Prostate gland (tissue), 2 donors: ENCODE measurements at places on chromosomes 6 and 20. TPM values are rescaled to one million over a fixed set of nuclear protein-coding genes. Genes with fewer than 3 reads are reported as not detected.

Gene RNF146
- 30.5 TPM for total RNA-seq

DNA sequence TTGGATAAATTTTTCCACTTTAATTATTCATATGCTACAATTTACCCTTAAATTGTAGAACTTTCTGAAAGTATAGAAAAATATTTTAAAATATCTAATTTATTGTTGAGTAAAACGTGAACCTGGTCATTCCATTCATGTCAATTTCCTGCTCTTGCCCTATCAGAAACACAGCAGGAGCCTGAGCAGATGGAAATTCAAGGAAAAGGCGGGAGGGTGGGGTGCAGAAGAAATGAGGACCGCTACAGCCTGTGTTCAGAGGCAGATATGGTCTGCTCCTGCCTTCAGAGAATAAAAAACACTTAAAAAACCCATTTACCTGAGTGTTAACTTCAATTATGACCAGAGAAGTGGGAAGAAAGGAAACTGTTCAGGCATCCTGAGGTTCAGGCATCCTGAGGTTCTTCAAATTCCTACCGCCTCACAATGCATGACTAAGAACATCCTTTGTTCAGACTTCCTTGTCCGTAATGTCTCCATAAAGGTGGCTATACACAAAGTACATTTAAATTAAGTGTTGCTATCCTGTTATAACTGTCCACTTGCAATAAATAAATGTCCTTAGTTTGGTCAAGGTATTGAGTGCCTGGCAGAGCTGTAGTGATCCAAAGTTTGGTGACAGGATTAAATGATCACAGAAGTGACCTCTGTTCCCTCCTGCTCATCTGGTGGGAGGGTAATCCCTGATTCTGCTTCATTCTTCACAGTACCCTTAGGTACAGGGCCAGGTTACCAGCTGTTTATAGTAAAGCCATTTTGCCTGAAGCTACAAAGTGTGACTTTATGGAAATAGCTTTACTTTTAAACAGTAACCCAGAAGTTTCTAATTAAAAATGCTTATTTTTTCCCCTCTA lies 109.1 kb downstream of the MAN1A1 start:
- H3K27me3 ChIP-seq: no peaks in the 10 kb centered on the region
- no peaks in the 10 kb centered on the region for H3K36me3 ChIP-seq

Gene PRSS16
- total RNA-seq: 11.9 TPM

- H3K36me3 ChIP-seq: no peaks in the 10 kb centered on the region
- H3K27ac ChIP-seq: no peak overlapping the region
- DNase-seq: peak; percentile 16
- no peaks in the 10 kb centered on the region for H3K4me1 ChIP-seq
- H3K27me3 ChIP-seq: no peaks in the 10 kb centered on the region
Observed at GRCh38 chr6:11637266-11637665, 99.7 kb downstream of the TMEM170B start.

Gene ZC3H12D
- 1.5 TPM for total RNA-seq

- H3K27me3 ChIP-seq: no peaks in the 10 kb centered on the region
- peak overlapping the region; percentile 32 for H3K4me3 ChIP-seq
- H3K4me1 ChIP-seq: no peaks in the 10 kb centered on the region
- H3K27ac ChIP-seq: peak overlapping the region; percentile 88
Observed at GRCh38 chr6:158869826-158870648, 50.9 kb upstream of the EZR start.
